Activated CD8-positive, alpha-beta memory T cell treated with anti-CD3 and anti-CD28 coated beads for 36 hours (primary cell): ENCODE measurements at places on chromosomes 1 and 21. TPM values are rescaled to one million over a fixed set of nuclear protein-coding genes. Genes with fewer than 3 reads are reported as not detected.

Gene FAM229A
- total RNA-seq = 3.1 TPM

Gene LCA5L
- total RNA-seq = 0.46 TPM

Gene TACSTD2
- total RNA-seq = not detected

Gene SOX13
- 2.6 TPM for total RNA-seq

Gene GALE
- total RNA-seq = 71.3 TPM

Gene RGSL1
- not detected for total RNA-seq
